Neural crest cell (in vitro differentiated cells): ENCODE measurements at places on chromosomes 2 and 18.

DNA sequence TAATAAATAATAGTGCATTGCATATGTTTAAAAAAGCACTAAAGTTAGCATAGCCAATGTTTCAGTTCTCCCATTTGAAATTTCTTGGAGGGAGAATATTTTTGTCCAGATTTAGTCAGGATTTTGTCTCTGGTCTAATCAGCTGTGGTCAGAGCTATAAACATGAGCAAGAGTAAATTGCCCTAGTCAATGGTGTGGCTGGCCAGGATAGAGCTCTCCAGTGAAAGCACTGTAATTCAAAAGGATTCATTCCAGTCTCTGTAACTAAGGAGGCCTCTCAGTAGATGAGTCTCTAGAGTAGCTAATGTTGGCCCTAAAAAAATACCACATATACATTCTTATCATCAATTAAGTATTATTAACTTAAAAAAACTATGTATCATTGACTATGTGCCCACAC, 241.6 kb downstream of the CDCA7 start:
- DNase-seq: no peak

- DNase-seq: no peak
These were observed 127.2 kb downstream of the CALCRL start for GRCh38 chr2:187320846-187321245.

DNA sequence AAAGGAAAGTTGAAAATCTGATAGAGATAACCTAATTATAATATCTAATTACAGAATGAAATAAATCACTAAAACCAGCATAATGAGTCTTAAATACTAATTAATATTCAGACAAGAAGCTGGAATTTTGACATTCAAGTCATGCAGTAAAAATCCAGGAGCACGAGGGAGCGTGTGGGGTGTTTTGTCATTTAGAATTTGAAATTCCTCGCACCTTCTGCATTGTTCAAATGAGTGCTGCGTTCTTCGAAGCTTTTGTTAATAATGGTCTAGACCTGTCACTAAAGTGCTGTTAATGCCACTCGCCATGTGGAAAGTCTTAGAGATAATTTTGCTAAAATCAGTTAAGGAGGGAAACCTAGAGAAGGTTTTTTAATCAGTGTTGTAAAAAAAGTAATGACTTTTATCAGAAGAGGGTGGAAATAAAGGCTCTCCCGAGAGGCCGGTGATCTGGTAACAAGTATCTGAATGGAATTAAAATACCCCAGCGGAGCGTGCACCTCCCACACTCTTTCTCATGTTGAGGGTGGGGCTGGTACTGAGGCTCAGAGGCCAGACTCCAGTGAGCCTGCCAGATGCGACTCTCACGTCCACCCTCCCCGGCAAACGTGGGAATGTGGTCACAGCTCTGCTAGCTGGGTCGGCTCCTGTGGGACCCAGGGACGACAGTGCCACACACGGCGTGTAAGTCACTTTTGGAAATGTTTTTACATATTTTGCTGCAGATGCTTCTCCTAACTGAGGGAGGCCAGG, 69.4 kb upstream of the MYT1L start:
- DNase-seq: no peak

DNA sequence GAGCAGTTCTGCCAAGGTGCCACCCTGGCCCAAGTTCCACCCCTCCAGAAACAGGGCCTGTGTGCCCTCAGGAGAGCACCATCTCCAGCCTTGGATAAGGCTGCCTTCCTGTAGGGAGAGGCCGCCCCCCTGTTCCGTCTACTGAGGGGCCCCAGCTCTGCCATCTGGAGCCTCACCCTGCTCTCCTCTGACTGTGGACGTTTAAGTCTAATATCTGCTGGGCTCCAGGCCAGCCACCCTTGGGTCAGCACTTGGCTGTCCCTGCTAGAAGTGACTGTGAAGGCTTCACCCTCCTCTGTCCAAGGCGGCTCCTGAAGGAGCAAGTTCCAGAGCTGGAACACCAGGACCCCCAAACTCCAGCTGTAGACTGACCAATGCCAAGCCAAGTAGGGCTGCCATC, 26.3 kb downstream of the RHOB start:
- no peak for DNase-seq

DNA sequence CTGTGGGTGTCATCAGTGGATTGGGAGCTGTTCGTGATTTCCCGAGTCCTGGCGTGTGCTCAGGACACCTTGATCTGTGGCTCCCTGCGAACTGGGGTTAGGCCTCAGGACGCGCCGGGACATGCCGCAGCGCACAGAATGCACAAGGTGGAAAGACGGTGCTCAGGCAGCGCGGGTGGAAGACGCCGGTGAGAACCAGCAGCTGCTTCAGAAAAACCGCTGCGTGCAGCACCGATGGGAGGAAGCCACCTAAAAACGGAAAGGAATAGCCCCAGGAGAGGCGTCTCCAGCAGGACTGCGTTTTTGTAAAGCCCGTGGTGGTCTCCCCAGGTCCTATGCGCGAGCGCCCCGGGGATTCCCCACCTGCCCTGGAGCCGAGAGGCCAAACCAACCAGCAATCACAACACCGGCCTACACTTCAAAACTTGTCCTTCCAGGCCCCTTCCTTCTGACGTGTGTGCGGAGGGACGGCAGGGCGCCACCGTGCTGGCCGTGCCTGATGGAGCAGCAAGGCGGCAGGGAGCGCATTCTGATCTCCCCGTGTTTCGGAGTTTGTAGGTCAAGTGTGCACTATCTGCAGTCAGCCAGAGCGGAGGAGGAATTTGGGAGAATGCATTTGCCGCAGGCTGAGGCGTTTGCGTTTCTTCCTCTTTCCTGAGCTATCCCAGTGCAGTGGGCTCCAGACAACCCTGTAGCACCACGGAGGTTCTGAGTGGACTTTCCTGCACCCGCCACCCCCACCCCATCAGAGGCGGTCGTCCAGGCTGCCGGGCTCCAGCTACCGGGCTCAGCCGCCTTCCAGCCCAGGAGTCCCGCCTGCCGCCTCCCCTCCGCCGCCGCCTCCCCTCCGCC, 32.2 kb downstream of the RTP5 start:
- DNase-seq: no peak

GRCh38 chr2:175690113-175690837, 311.8 kb downstream of the LNPK start:
- DNase-seq: peak; percentile 30
